Esophagus (tissue), 2 donors: ENCODE measurements at places on chromosomes 5 and 9. TPM values are rescaled to one million over a fixed set of nuclear protein-coding genes. Genes with fewer than 3 reads are reported as not detected.

The EGFLAM gene
- 0.82 TPM for polyA plus RNA-seq

The CDK7 gene
- 37.4 TPM for polyA plus RNA-seq

The CAMK2A gene
- polyA plus RNA-seq: 0.11 TPM

The BTNL8 gene
- 0.06 TPM for polyA plus RNA-seq

The CRB2 gene
- polyA plus RNA-seq: 0.01 TPM

The AMBP gene
- polyA plus RNA-seq: 0.28 TPM

The PIP5K1B gene
- 0.14 TPM for polyA plus RNA-seq

The DMRT3 gene
- 0.20 TPM for polyA plus RNA-seq

The RGS7BP gene
- polyA plus RNA-seq: 0.02 TPM

The ADRB2 gene
- 2.1 TPM for polyA plus RNA-seq

The EMB gene
- polyA plus RNA-seq: 1.7 TPM

The SLC36A2 gene
- polyA plus RNA-seq: not detected

The GALNT12 gene
- 19.6 TPM for polyA plus RNA-seq

The ORM2 gene
- not detected for polyA plus RNA-seq

The OR1J2 gene
- not detected for polyA plus RNA-seq

The PDCD1LG2 gene
- 0.19 TPM for polyA plus RNA-seq

The SNX2 gene
- polyA plus RNA-seq: 21.6 TPM

The TRPM3 gene
- polyA plus RNA-seq: under 0.01 TPM

The DRD1 gene
- polyA plus RNA-seq: 0.08 TPM

The HARS1 gene
- 55.5 TPM for polyA plus RNA-seq

The SLC34A1 gene
- polyA plus RNA-seq: 0.49 TPM

The CEP120 gene
- 2.6 TPM for polyA plus RNA-seq

The BAAT gene
- 0.01 TPM for polyA plus RNA-seq

The TBC1D9B gene
- 44.8 TPM for polyA plus RNA-seq

The HBEGF gene
- 9.3 TPM for polyA plus RNA-seq

The PALM2AKAP2 gene
- 0.14 TPM for polyA plus RNA-seq

The ACOT12 gene
- not detected for polyA plus RNA-seq

The ZNF782 gene
- 0.92 TPM for polyA plus RNA-seq

The SURF1 gene
- polyA plus RNA-seq: 41.2 TPM

The ENTREP1 gene
- 6.4 TPM for polyA plus RNA-seq

The GTF2H2C gene
- polyA plus RNA-seq: 8.4 TPM

The PCDHA13 gene
- not detected for polyA plus RNA-seq

The OR2V1 gene
- polyA plus RNA-seq: not detected

The MROH2B gene
- polyA plus RNA-seq: not detected

The PCDHA7 gene
- polyA plus RNA-seq: 0.01 TPM

The WWC1 gene
- 55.2 TPM for polyA plus RNA-seq

The GHR gene
- 1.2 TPM for polyA plus RNA-seq

The KIF2A gene
- polyA plus RNA-seq: 6.2 TPM
